ENCODE measurements at places on chromosomes 7 and 10. TPM values are rescaled to one million over a fixed set of nuclear protein-coding genes. Genes with fewer than 3 reads are reported as not detected.

AVPI1 gene
- total RNA-seq: 6.5 TPM

DNA sequence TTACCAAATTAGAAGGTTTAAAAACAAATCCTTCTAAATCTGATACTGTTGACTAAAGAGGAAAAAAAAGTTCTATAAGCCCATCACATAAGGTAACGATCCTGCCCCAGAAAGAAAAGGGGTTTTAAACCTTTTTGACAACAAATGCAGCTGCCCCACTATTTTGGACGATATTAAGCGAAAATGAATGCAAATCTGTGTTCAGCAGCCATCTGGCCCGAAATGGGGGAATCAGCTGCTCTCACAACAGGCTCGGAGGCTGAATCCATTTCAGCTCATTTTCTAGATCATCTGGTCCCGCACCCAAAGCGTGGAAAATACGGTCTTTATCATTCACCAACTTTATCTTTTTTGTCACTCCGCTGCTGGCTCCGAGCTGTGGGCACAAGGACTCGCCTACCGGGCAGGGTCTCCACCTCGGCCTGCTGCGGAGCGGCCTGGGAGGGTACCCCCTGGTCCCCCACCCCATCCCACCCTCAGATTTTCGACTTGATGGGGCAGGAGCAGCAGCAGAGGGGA is 2.4 kb upstream of the EBF3 start:
- DNase-seq: no peak

GRCh38 chr7:96949766-96950165 is 55.6 kb upstream of the DLX6 start:
- DNase-seq: no peak

DNA sequence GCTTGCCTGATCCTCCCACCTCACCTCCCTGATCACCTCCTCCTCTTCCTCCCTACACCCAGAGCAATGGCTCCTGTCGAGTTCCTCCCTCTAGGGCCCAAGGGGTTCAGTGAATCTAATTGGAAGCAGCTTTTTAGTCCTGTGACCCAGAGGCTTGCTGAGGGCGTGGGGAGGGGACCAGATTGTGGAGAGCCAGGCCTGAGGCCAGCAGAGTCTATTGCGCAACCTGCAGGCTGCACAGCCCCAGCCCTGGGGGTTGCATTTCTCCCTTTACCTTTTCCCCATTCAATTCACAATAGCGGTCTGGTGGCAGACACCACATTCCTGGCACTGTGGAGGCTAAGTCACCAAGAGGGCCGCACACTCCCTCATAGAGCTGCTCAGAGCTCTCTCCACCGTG is 32.5 kb downstream of the GHRHR start:
- DNase-seq: no peak

- no peak for DNase-seq
These were observed 46.2 kb downstream of the MINDY4 start for GRCh38 chr7:30817371-30817767.

DNA sequence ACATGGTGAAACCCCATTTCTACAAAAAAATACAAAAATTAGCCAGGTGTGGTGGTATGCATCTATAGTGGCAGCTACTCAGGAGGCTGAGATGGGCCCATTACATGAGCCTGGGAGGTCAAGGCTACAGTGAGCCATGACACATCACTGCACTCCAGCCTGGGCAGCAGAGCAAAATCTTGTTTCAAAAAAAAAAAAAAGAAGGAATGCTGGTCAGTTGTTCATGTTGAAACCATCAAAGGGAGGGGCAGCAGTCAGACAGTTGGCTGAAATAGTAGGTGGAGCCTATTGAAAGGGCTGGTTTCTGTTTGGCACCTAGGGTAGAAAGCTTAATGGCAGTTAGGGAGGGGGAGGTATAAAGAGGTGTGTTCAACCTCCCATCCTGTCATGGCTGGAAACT is 323.0 kb downstream of the GALNT17 start:
- DNase-seq: no peak

Measured in epithelial cell of proximal tubule (primary cell).